ENCODE measurements at places on chromosomes 1 and 21.
A peak's percentile ranks its signal among the peaks of the same experiment; 100 is the strongest.

DNA sequence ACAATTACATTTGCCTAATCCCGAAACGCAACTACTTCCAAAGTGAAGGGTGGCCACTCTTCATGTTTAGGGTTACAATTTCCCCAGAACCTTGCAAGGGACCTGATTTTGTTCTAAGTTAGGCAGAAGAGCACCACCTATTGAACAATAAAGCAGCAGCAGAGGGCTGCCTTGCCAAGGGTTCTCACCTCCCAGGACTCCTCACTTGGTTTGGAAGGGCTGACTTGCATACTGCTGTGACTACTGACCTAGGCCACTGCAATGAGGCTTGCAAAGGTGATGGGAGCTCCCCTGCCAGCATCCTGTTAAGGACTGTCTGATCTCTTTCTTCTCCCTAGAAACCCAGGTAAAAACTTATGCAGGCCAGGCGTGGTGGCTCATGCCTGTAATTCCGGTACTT is 14.2 kb downstream of the MTOR start:
- no peak for DNase-seq

- no peak for DNase-seq
Observed at GRCh38 chr1:206797534-206798383, 25.5 kb upstream of the IL10 start.

DNA sequence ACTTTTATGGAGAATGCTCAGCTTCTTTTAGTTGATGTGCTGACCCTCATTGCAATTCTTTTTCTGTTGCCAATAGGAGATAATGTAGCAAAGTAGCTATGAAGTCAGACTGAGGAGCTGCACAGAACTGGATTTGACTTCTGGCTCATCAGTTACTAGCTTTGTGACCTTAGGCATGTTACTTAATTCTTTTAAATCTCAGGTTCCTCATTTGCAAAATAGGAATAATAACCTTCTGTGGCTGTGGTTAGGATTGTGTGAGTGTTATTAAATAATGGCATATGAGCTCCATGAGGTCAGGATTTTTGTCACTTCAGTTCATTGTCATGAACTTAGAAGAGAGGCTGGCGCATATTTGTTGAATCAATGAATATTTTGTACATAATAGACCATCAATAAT is 237.6 kb upstream of the SGIP1 start:
- DNase-seq = no peak

DNA sequence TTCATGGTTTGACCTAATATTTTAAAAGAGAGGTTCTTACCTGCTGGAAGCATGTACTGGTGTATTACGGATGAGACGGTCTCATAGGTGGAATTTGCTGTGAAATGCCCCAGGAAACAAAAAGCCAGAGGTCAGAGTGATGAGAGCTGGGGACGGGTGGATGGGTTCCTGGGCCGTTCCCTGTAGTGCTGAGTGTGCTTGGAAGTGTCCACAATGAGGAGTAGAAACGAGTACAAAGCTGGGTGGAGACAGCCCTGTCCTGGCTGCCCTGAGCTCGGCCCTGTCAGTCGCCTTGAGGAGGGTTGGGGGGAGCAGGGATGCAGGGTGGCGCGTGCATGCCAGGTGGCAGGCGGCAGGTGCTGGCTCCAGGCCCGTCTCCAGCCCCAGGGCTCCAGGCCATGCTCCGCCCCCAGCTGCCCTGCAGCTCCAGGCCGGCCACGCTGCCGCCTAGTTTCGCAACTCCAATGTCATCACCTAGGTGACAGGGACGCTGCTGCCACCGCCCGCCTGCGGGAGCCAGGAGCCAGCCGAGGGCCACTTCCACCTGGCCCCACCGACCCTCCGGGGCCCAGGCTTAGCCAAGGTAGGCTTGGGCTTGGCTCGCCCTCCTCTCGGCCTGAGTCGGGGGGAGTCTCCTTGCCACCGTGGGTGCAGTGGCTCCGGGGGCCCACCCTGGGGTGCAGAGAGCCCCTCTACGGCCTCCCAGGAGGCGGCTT is 16.4 kb downstream of the TP73 start:
- DNase-seq = peak; percentile 46

DNA sequence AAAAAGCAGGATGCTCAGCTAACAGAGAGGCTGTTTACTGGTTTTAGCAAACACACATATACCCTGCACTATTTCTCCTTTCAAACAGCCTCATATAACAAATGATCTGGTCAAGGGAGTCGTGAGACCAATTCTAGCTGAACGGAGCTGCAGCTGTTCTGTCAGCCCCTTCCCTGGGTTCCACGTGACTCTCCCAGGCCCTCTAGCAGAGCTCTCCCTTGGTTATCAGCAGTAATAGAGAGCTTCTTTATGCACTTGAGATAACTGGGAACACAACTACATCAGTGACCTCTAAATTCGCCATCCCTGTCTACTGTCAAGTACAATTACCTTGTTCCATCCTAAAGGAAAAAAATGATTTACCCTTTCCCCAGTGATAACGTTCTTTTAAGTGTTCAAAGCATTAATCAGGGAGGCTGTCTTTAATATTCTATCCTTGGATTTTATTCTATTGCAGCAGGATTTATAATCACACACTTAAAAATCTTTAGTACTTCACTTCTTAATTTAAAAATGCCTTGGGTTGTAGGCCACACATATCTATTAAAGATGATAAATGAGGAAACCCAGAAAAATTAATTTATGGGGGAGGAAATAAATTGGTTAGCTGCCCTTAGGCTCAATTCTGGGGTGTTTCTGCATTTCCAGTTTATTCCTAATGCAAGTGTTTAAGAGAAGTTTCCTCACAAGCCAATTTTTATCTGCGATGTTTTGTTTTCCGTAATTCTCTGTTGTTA is 28.2 kb downstream of the PTGER3 start:
- peak; percentile 7 for DNase-seq

GRCh38 chr1:195981448-195982139 is 626.6 kb downstream of the KCNT2 start:
- DNase-seq = no peak

DNA sequence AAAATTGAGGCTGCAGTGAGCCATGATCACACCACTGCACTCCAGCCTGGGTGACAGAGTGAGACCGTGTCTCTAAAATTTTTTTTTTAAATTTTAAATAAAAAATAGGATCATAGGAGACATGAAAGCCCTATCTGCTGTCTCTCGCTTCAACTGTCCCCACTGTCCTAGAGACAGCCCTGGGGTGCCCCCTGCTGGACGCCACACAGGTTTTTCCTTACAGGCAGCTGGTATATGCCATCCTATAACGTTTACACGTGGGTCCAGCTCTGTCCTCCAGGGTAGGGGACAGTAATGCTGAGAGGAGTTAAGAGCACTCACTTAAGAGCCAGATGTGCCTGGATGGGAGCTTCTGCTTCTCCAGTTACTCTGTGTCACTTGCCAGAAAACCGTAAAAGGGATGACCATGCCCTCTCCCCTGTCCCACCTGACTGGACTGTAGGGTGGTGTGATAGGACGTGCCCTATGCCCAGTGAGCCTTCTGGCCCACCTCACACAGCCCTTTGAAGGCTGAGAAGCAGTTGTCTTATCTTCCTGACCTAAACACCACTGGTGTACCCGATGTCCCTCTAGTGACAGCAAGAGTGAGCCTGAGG is 8.5 kb downstream of the FBXO2 start:
- peak; percentile 74 for DNase-seq

DNA sequence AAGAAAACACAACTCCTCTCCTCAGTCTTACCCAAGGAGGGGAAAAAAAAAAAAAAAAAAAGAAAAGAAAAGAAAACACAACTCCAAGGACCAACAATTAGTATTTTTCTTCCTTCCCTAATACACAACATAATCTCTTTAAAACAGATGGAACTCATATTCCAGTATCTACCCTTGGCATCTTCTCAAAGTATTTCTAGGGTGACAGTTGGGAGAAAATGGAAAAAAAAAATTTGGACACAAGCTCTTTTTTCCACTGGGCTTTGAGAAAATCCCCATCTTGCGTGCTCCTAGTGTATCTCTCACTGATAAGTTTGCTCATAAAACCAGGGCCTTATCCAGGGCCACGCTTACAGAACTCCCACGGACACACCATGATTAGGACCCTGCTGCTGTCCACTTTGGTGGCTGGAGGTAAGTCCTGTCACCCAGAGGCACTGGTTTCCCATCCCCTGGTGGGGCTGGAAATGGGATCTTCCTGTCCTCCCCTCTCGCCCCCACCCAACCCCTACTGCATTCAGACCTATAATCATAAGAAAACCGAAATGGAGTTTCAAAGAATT is at the start of gene CELA2B:
Gene CELA2B (plus strand): TSS at position 353 of the 563 bp plus-strand sequence. CDS start 22 bp downstream, at position 375.
- no peak for DNase-seq

DNA sequence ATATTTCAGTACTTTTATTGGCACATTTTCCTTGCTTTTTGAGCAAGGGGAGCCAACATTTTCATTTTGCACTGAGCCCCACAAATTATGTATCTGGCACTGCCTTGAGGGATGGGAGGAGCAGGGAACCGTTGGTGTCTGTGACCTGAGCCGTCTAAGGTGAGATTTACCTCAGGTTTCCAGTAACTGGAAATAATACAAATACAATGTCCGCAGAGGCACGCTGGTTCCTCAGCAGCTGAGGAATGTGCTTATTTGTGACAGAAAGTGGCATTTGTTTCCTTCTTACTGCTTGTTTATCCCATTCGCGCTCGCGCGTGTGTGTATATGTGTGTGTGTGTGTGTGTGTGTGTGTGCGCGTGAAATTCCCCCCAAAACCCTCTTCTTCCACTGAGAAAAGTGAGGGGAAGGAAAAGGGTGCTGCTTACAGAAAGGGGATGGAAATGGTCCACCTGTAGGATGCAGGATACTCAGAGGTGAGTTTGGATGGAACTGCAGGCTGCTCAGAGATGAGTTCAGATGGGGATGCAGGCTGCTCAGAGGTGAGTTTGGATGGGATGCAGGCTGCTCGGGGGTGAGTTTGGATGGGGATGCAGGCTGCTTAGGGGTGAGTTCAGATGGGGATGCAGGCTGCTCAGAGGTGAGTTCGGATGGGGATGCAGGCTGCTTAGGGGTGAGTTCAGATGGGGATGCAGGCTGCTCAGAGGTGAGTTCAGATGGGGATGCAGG is 30.2 kb upstream of the SLAMF1 start:
- DNase-seq = no peak

- DNase-seq = no peak
Observed at GRCh38 chr1:66243548-66244130, 290.3 kb upstream of the SGIP1 start.

DNA sequence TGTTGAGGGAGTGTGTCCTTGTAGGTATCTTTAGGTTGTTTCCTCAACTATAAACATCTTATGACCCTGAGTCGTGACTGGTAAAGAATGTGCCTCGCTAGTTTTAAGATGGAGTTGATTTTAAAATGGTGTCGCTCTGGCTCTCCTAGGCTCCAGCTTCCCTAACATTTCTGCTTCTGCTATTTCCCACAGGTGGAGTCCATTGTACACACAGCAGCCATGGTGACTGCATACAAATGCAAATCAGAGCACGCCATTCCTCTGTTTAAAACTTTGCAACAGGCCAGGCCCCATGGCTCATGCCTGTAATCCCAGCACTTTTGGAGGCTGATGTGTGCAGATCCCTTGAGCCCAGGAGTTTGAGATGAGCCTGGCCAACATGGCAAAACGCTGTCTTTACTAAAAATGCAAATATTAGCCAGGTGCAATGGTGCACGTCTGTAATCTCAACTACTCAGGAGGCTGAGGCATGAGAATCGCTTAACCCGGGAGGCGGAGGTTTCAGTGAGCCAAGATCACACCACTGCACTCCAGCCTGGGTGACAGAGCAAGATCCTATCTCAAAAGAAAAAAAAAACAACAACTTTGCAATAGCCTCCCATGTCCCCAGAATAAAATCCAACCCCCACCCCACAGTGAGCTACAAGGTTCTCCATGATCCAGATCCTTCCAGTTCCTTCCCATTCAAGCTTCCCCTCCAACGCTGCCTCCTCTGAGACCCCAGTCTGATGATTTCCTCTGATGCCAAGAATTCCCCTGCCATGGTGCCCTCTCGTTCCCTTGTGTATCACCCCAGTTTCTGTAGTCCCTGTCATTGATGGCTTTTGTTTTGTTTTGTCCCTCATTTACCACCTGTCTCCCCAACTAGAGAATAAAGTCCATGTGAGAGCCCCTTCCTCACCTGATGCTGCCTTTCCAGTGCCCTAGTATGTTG is 36.9 kb upstream of the KLHDC7A start:
- no peak for DNase-seq

- DNase-seq = no peak
Observed at GRCh38 chr1:4395158-4395557, 259.3 kb upstream of the AJAP1 start.

- DNase-seq = no peak
Observed at GRCh38 chr1:32411261-32411660, 17.0 kb upstream of the BSDC1 start.

- peak; percentile 12 for DNase-seq
Observed at GRCh38 chr1:155061381-155062150, 2.0 kb upstream of the EFNA4 start.

- DNase-seq = no peak
Observed at GRCh38 chr1:3881193-3881480, 18.9 kb downstream of the C1orf174 start.

DNA sequence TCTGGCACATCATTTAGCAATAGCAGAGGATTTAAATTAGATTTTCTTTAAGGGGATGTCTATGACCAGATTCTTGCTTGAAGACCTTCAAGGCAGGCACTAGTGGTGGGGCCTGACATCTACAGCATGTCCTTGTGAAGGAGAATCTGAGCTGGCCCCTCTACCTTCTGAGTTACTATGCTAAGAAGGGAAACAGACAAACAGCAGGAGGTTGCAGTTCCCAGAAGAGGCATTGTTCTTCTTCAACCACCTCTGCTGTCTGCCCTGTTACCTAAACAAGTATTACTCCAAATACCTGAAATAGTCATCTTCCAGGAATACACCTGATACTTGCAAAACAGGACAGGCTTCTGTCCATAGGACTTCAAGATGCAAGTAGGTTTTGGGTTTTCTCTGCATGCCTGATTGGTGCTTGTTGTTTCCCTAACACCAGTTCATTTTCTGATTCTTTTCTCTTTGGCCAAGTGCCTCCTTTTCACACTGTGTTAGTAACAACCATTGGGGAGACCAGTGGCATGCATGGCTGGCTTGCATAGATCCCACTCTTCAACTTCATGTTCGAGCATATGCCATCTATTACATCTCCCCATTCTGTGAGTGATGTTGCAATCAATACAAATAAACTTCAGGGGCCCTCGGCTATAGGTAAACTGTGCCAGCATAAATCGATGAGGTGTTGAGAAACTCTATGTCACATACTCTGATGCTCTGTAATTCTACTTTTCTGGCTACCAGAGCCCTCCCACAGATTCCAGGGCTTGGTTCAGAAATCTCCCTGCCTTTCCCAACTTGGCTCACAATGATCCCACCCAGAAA is 93.0 kb upstream of the DUSP10 start:
- no peak for DNase-seq

All from hippocampal formation (tissue), 2 donors.